ENCODE measurements at places on chromosomes 12 and 14.
A peak's percentile ranks its signal among the peaks of the same experiment; 100 is the strongest.

DNA sequence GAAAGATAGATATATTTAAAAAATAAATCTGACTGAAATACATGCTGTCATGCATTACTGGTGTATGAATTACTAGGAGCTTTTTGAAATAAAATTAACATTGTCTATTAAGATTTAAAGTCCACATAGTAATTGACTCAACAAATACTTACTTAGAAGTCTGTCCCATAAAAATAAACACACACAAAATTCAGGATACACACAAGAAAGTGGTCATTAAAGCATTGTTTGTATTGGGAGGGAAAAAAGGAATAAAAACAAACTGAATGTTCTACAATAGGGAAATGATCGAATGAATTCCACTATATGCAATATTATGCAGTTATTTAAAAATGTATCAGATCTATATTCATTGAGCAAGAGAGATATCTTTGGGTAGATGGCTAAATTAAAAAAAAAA lies 118.9 kb downstream of the SLC38A1 start:
- no peak for DNase-seq

GRCh38 chr14:69055999-69056788 lies 77.1 kb upstream of the ACTN1 start:
- no peak for DNase-seq

- DNase-seq = no peak
Observed at GRCh38 chr14:103560691-103561090, 1.8 kb downstream of the BAG5 start.

- DNase-seq = no peak
Observed at GRCh38 chr12:25839470-25839869, 119.0 kb upstream of the RASSF8 start.

DNA sequence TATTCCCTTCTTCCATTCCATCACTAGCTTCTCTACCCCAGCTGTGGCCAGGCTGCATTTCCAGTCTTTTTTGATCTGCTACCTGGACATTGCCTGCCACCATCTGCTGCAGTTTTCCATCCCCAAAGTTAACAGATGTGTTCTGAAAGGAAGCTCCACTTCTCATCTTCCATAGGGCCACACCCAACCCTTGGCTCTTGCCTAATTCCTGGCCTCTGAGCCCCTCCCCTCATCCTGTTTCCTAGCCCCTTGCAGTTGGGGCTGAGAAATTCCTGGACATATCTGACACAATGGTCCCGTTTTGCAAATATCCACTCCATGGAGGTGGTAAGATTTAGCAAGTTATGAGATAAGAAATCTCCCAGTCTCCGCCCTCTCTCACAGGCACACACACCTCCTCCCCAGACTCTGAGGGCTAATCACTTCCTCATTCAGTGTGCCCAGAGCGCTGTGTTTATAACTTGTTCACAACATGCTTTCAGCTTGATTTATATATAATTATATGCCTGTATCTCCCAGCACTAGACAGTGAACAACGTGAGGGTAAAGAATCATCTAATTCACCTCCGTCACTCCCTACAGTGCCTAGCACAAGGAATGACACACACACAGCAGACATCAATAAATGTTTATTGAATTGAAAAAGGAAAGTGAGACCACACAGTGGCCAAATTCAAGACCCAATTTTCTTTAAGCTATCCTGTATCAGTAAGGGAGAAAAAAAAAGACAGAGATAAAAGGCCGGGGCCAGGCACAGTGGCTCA lies 13.4 kb downstream of the SMUG1 start:
- DNase-seq = no peak

DNA sequence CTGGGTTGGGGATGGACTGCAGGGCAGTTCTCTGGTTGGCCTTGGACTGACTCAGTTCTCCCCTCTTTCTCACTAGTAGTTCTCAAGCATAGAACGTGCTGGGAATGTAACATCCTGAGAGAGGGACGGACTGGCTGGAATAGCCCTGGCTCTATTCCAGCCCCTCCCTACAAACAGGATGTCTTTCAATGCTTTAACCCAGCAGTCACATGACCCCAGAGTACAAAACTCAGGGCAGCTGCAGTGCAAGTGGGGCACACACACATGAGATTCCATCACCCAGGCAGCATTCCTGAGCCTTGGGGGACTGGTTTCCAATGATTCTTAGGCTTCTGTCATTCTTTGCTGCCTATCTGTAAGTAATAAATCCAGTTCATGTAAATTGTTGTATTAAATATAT lies 1.6 kb upstream of the ACOT6 start:
- no peak for DNase-seq

DNA sequence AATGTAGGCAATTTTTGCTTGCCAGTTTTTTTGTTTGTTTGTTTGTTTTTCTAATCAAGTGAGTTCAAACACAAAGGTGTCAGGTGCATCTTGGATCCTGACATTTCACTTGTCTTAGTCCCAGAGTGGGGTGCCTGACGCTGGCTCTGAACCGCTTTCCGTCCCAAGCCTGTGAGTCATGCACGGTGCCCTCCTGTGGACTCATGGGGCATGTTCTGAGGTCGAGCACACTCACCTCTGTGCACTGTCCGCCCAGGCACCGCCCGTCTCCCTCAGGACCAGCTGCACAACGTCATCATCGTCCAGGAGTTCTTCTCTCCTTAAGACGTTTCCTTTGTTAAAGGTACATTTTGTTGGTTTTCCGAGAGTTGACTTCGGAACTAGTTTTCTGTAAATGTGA lies 98.2 kb downstream of the GLT1D1 start:
- DNase-seq = no peak

- DNase-seq = no peak
Observed at GRCh38 chr14:95507701-95508103, 8.7 kb downstream of the SYNE3 start.

GRCh38 chr12:24861766-24862540 lies 86.9 kb downstream of the BCAT1 start:
- DNase-seq = no peak

GRCh38 chr14:57038689-57039088 lies 228.4 kb upstream of the OTX2 start:
- no peak for DNase-seq

DNA sequence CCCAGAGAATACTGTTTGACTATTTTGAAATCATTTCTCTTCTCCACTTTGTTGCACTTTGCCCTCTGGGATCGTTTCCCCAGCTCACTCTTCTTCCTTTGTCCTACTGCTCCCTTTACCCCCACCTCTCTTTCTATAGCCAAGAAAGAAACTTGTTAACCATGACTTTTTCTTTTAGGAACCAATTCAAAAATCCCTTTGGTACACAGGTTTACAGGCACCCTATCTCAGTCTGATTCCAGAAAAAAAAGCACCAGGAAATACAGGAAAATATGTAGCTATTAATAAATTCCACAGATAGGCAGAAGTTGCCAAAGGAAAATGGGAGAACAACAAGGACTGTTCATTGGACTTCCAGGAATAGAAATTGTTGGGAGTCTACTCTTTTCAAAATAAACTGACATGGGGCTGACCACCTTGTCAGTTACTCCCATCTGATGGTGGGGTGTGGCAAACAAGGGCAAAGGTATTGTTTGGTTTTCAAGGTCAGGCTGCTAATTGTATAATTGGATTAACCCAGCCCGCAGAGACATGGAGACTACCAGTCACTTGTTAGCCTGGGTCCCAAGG lies 82.4 kb downstream of the CRADD start:
- DNase-seq = no peak

GRCh38 chr14:70622111-70622712 lies 19.5 kb upstream of the TTC9 start:
- peak; percentile 35 for DNase-seq

DNA sequence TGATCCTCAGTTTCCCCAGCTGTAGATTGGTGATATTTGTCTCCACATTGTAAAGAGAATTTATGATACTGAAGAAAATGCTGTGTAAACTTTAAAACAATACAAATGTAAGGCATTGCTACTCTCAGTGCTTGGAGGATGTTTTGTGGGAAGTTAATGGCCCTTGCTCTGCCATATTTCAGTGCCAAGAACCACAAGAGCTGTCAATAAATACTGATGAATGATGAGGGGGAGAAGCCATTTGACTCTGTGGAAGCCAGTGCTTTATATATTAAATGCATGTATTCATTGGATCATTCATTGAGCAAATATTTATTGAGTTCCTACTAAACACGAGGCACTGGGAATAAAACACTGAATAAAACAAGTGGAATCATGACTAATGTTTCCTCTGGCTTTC lies 30.8 kb downstream of the CACNA1C start:
- no peak for DNase-seq

DNA sequence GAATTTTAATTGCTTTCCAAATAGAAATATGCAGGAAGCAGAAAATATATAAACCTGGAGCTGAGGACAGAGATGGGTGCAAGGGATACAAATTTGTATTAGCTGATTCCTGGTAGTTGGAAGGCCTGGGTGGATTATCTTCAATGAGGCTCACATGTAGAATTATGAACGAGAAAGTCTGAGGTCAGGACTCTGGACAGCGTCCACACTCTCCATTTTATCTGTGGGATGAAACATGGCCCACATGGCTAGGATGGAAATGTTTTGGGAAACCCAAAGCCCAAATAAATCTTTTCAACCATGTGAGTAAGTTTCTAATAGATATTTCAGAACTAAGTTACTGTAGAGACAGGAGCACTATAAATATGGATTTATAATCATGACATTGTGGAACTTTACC lies 256.1 kb downstream of the APAF1 start:
- no peak for DNase-seq

DNA sequence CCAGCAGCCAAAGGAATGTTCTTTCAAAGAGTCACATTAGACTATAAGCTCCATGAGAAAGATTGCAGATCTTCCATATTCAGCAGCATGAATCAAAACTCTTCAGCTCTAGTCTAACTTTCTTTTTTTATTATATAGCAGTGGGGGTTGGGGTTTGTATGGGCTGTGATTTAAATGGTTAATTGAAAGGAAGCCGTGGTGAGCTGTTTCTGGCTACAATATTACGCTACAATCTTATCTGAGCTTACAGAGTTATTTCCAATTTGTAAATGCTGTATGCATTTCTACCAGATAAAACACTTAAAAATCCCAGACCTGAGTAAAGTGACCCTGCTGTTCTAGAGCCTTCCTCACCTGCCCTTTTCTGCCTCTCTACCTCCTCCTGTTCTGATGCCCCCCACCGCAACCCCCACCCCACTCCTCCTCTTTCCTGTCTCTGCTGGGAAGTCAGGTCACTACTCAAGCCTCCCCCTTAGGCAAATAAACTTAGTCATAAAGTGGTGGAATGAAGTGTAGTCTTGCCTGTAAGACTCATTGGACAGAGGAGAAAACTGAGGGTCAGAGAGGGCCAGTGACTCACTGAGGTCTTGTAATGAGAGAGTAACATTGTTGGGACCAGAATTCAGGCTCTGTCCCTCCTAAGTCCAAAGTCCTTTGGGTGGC lies 1089.5 kb downstream of the BCL11B start:
- DNase-seq = no peak

DNA sequence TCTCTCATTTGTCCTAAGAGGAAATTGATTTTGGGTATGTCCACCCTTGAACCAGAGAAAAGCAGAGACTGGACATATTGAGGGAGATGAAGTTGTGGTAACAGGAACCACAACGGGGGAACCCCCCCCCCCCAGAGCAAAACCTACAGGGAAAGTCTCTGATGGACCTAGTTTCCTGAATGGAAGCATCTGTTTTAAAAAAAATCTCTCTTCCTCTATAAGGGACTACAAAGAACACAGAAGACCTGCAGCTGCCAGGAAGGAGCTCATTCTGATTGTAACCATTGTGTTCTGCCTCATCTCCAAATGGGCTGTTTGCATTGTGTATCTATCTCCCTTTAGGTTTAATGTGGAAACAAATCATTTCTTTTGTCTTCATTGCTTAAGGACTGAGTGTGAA lies 13.4 kb downstream of the C1S start:
- DNase-seq = no peak

- peak; percentile 42 for DNase-seq
Observed at GRCh38 chr12:1660304-1661187, 30.3 kb upstream of the ADIPOR2 start.
